ENCODE measurements at places on chromosomes 3 and 15. TPM values are rescaled to one million over a fixed set of nuclear protein-coding genes. Genes with fewer than 3 reads are reported as not detected.

- DNase-seq, result no peak
Measured at GRCh38 chr3:161126495-161126894, 21.3 kb upstream of the B3GALNT1 start.

GRCh38 chr3:175297216-175297615 is 438.1 kb downstream of the NAALADL2 start:
- DNase-seq, result no peak

GRCh38 chr15:50872832-50873426 is 35.6 kb upstream of the AP4E1 start:
- no peak for DNase-seq

- no peak for DNase-seq
Measured at GRCh38 chr15:45551676-45552075, 29.1 kb upstream of the SLC30A4 start.

Gene ANKRD34C
- not detected for total RNA-seq

DNA sequence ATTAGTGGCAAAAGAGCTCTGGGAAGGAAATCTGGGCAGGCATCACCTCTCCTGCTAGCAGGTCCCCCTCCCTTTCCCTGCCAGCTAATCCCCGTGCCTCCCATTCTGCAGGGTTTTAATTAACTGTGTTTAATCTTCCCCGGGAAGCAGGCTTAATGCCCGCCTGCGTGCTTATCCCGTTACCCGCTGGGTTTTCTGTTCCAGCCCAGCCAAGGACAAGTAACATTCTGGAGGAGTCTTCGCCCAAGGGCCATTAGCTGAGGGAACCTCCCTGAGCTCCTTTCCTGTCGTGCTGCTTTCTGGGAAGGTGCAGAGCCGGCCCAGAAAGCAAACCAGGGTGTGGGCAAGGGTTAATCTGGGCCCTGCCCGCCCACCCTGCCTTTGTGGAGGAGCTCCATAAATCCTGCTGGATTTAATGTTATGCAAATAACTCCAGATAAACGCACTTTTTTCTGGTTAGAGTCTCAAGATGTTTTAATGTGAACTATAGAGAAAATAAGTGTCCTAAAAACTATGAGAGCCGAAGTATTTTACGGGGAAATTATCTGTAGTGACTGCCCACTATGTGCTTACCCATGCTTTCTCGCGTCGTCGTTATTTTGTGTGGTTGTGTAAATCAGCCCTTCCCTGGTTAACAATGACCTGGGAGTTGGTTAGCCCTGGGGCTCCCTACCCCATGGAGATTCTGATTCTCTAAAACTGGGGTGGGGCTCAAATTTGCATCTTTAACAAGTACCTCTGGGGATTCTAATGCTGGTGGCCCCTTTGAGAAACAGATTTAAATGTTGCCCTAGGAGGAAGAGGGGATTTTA is 25.9 kb downstream of the TRIM71 start:
- DNase-seq, result no peak

Gene SPTSSB
- 0.22 TPM for total RNA-seq

- DNase-seq, result no peak
Measured at GRCh38 chr3:58532794-58533220, 4.2 kb downstream of the ACOX2 start.

Gene NEDD4
- 15.6 TPM for total RNA-seq

Gene KIF23
- total RNA-seq, result 87.9 TPM

DNA sequence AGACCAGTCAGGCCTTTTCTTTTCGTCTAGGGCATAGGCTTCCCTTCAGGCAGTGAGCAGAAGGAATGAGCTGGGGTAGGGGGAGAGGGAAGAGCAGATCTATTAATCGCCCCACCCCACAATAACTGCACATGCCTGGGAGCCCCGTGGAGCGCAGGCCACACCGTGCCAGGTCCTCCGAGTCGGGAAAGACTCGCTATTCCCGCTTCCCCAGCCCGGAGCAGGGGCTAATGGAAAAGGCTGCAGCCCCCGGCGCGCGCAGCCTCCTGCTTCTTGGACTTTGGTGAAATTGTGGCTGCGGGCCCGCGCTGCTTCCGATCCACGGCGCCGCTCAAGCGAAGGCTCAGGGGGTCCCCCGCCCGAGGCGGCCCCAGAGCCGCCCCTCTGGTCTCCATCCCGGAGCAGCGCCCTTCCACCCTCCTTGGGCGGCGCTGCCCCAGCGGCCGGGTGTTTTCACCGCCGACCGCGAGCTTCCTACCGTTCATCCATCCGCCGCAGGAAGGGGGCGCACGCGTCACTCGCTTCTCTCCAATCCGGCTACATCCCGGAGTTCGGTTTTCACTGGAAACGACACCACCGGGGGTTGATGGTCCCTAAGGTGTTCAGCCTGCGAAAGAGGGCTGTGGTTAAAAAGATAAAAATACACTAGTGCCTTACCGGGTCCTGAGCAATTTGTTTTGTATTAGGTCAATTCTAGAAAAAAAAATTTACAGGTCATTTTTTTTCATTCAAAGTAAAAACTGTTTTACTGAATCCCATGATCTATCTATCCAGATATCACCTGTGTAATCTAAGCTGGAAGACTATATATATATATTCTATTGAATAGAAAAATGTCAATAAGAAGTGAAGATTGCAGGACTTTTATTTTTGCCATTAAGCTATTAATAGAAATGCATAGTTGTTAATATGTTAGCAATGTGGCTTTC is 4.4 kb upstream of the SYNM start:
- no peak for DNase-seq

All from epithelial cell of proximal tubule (primary cell).